Thoracic aorta endothelial cell (primary cell): ENCODE measurements at places on chromosomes 2 and 18. TPM values are rescaled to one million over a fixed set of nuclear protein-coding genes. Genes with fewer than 3 reads are reported as not detected.

FBLN7 gene
- total RNA-seq, result 2.9 and 5.2 TPM in 2 replicates

CYP27C1 gene
- total RNA-seq, result not detected in 2 replicates

MYO1B gene
- total RNA-seq, result 45.5 and 84.6 TPM in 2 replicates

ANAPC1 gene
- 119 and 147 TPM in 2 replicates for total RNA-seq

CIDEA gene
- 1.5 and 2.4 TPM in 2 replicates for total RNA-seq

KCNIP3 gene
- total RNA-seq, result 0.53 and 2.0 TPM in 2 replicates

SCYGR6 gene
- not detected in 2 replicates for total RNA-seq

UGT1A10 gene
- not detected in 2 replicates for total RNA-seq

NOL4 gene
- total RNA-seq, result not detected in 2 replicates

SLC25A12 gene
- total RNA-seq, result 21.1 and 25.4 TPM in 2 replicates

GPR39 gene
- total RNA-seq, result 0.13 TPM in 1 of 2 replicates, not detected in the other

FBXO15 gene
- 0.53 TPM in 1 of 2 replicates, not detected in the other for total RNA-seq

HOXD3 gene
- 11.2 TPM in 1 of 2 replicates, not detected in the other for total RNA-seq

DHRS9 gene
- 0.29 and 1.3 TPM in 2 replicates for total RNA-seq

HOXD11 gene
- not detected in 2 replicates for total RNA-seq

GRP gene
- not detected in 2 replicates for total RNA-seq

MROH2A gene
- total RNA-seq, result not detected in 2 replicates

ALLC gene
- total RNA-seq, result not detected in 2 replicates

RNF125 gene
- total RNA-seq, result 1.5 and 1.6 TPM in 2 replicates

NT5C1B gene
- not detected in 2 replicates for total RNA-seq

TFPI gene
- 498 and 703 TPM in 2 replicates for total RNA-seq

SLC16A14 gene
- 0.13 and 0.93 TPM in 2 replicates for total RNA-seq

CFAP53 gene
- 0.07 TPM in 1 of 2 replicates, not detected in the other for total RNA-seq

LYPD6B gene
- total RNA-seq, result not detected in 2 replicates

PRKAG3 gene
- not detected in 2 replicates for total RNA-seq

ALPI gene
- not detected in 2 replicates for total RNA-seq

TXNDC2 gene
- total RNA-seq, result 0.07 TPM in 1 of 2 replicates, not detected in the other

CD28 gene
- under 0.01 and 0.07 TPM in 2 replicates for total RNA-seq

SCN2A gene
- total RNA-seq, result under 0.01 TPM in 2 replicates

AGFG1 gene
- 85.0 and 130 TPM in 2 replicates for total RNA-seq

FAM98A gene
- 70.7 and 89.3 TPM in 2 replicates for total RNA-seq

PRSS56 gene
- total RNA-seq, result not detected in 2 replicates

MAP3K20 gene
- total RNA-seq, result 32.6 and 45.7 TPM in 2 replicates

PAIP2B gene
- 0.53 and 1.2 TPM in 2 replicates for total RNA-seq

GALNT13 gene
- 0.27 and 4.2 TPM in 2 replicates for total RNA-seq

DTNA gene
- total RNA-seq, result 15.0 and 19.8 TPM in 2 replicates

WNT6 gene
- not detected in 2 replicates for total RNA-seq

REG3A gene
- not detected in 2 replicates for total RNA-seq

MC2R gene
- total RNA-seq, result not detected in 2 replicates

OTOF gene
- under 0.01 and 0.14 TPM in 2 replicates for total RNA-seq

RAPH1 gene
- 72.8 and 93.6 TPM in 2 replicates for total RNA-seq

PROM2 gene
- under 0.01 and 0.29 TPM in 2 replicates for total RNA-seq

RIT2 gene
- not detected in 2 replicates for total RNA-seq

ANKRD53 gene
- total RNA-seq, result 0.13 and 0.50 TPM in 2 replicates

LOXHD1 gene
- total RNA-seq, result not detected in 2 replicates

TRIM43B gene
- total RNA-seq, result not detected in 2 replicates

CFAP65 gene
- not detected in 2 replicates for total RNA-seq

SERPINB3 gene
- not detected in 2 replicates for total RNA-seq

CD8A gene
- not detected in 2 replicates for total RNA-seq

AFF3 gene
- total RNA-seq, result 0.07 TPM in 1 of 2 replicates, not detected in the other

CDK5R2 gene
- total RNA-seq, result not detected in 2 replicates

TAF1B gene
- 60.1 and 70.2 TPM in 2 replicates for total RNA-seq
